Cardiac fibroblast (primary cell): ENCODE measurements at places on chromosomes 7 and 10.
A peak's percentile ranks its signal among the peaks of the same experiment; 100 is the strongest.

DNA sequence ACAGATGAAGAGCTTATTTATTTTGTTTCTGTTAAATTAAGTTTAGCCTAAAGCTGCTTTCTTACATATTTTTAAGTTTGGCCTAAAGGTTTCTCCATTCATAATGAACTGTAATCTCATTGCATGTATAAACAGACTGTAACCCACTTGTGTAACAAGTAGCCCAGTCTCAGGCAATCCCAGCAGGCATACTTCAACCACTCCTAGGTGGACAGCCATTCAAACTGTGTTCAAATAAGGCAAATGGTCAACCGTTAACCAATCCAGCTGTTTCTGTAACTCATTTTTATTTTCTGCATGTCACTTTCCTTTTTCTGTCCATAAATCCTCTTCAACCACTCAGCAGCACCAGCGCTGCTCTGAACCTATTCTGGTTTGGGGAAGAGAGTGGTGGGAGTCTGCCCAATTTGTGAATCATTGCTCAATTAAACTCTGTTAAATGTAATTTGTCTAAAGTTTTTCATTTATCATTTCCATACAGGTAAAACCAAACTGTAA is 35.9 kb downstream of the PHYHIPL start:
- no peak for DNase-seq

GRCh38 chr7:134948246-134948645 is 38.1 kb upstream of the AGBL3 start:
- DNase-seq: no peak

DNA sequence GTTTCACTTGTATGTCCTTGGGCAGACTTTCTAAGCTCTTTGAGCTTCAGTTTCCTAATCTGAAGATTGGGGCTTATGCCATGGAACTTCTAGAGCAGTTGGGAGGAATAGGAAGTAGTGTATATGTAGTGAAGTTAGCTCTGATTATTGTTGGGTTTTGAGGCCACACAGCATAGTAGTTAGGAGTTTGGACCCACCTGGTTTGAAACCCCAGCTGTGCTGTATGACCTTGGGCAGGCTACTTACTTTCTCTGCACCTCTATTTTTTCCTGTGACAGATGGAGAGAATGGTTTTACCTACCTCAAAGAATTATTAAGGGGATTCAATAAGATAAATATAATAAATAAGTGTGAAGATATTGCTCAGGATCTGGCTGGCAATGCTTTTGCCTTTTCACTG is 61.4 kb upstream of the ADRB1 start:
- DNase-seq: no peak

- no peak for DNase-seq
Observed at GRCh38 chr10:73332379-73332778, 26.3 kb downstream of the CFAP70 start.

- no peak for DNase-seq
Observed at GRCh38 chr10:128929131-128929530, 537.9 kb upstream of the MGMT start.

- no peak for DNase-seq
Observed at GRCh38 chr7:159007364-159007995, 137.2 kb downstream of the VIPR2 start.

DNA sequence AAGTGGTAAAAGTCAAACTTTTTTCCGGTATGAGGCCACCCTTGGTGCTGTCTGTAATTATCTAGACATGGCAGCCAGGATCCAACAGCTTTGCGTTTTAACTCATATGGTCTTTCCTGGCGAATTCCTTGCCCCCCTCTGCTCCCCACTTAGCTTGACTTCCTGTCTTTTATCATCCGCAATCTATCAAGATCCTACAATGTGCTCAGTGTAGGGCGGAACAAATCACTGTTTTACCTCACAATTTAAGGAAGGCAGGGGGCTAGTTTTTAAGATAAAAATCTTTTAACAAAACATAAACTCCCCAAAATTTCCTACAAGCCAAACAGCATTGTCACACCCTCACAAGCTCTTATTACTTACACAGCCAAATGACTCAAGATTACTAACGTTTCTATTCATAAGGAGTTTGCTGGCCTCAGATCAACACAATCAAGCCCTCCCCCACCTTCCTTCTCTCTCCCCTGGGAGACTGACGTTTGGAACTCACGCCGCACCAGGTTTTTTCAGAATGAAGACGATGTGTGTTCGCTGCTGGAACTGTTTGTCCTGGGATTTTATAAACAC is 1.3 kb upstream of the CDK14 start:
- DNase-seq: peak; percentile 98

GRCh38 chr10:116694927-116695268 is 47.5 kb downstream of the HSPA12A start:
- DNase-seq: no peak

DNA sequence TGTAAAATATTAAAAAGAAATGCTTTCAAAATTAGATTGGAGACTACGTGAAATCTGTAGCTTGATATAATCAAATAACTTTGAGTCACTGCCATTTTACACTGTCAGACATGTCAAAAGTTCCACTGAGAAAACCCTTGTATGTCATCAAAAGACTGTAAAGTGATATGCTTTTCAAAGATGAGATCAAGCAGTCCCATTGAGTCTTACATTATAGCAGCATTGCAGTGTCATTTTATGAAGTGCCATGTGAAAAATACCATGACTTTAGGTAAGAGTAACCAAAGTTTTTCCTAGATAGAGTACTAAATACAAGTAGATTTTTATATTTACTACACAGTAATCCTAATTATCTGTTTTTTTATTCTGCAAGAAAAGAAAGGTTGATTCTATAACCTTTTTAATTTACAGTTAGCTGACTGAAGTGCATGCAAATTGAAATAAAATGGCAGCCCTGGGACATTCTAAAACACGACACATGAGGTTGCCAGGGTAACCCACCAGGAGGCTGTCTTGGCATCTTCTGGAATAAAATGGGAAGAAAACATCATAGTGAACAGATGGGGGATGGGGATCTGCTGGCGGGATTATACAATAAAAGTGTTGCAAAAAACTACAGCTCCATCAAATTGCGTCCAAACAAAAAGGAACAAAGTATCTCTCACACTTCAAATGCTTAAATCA is 91.3 kb upstream of the TMEM106B start:
- no peak for DNase-seq

DNA sequence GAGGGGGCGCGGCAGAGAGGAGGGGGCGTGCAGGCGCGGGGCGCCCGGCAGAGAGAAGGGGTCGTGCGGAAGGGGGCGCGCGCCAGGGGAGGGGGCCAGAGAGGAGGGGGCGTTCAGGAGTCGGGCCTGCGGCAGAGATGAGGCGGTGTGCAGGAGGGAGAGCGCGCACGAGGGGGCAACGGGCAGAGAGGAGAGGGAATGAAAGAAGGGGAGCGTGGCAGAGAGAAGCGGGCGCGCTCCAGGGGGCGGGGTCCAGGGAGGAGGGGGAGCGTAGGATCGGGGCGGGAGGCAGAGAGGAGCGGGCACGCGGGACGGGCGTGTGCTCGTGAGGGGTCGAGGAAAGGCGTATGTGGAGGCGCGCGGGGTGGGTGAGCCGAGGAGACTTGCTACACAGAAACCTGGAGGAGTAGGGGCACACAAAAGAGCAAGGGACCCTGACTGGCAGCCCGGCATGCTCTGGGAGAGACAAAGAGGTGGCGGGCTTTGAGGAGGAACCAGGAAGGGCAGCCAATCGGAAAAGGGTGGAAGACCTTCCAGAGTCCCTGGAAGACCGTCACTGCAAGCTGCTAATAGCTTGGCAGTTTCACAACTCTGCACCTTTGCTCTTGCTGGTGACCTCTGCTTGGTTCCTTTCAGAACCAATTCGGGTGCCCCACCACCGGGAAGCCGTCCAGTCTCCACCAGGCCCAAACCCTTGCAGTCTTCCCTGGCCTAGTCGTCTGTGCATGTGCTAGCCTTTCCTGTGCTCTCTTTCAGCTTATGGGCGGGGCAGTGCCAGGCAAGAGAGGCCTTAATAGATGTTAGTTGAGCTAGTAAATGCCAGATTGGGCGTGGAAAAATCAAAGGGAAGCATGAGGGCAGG is 639 bp downstream of the DYDC2 start:
- DNase-seq: no peak

DNA sequence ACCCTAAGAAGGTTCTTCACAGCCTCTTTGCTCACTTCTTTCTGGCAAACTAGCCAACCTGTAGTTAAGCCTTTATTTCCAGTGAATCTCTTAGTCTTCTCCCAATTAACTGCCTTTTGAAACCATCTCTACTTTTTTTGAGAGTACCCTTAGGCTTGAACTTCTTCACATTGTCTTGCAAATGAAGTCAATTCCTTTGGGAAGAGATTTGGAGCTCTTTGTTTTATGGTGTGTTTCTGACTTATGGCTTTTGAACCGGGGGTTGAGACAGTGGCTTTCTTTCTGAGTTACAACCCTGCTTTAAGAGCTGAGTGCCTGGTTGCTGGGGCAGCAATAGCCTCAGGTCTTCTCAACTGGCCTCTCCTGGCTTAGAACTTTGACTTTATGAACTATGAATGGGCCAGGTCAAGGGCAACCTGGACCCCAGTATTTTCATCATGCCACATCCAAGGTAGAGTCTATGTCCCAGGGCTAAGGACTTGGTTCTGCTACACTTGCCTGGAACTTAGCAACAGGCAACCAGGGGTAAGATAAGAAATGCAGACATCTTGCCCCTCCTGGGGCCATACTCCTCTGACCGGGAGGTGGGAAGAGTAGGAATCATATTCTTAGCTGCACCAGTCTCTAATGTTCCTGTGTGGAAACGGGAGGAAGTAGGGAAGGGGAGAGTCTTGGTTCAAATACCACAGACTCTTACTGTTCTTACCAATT is 53.0 kb downstream of the SP4 start:
- no peak for DNase-seq
